Frontal cortex (tissue), 4 donors: ENCODE measurements at places on chromosomes 4 and X.

DNA sequence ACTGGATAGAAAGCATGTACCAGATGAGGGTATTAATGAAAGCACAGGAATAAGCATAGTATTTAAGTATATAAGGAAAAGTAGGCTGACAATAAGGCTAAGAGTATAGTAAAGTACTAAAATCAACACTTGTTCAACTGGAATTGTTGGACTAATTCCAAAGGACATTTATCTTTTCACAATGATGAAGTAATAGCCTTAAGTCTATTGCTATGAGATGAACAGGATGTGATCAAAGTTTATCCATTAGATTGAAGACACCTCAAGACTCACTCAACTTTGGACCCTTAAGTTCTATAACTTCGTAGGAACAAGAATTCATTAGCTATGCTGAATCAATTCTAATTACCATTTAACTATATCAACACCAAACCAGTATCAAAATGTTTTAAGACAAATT, 7.6 kb downstream of the MAD2L1 start:
- no peak for DNase-seq

- DNase-seq: no peak
Measured at GRCh38 chr4:20576861-20577260, 123.4 kb upstream of the PACRGL start.

DNA sequence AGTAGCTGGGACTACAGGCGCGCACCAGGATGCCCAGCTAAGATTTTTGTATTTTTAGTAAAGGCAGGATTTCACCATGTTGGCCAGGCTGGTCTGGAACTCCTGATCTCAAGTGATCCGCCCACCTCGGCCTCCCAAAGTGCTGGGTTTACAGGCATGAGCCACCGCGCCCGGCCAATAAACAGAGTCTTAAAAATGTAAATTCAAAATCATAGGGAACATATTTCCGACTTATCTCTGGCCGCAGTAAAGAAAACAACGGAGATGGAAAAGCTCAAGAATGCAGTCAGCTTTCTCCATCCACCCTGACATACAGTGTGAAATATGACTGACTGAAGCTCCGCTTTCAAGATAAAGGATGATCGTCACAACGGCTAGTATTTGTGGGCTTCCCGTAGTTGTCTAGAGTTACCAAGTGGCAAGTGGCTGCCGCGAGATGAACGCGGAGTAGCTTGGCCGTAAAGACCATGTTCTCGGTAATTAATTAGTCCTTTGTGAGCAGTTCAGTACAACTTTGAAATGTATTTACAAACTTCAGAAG, 495.1 kb upstream of the FAT1 start:
- no peak for DNase-seq

- peak; percentile 12 for DNase-seq
Measured at GRCh38 chr4:145808021-145808650, 128.2 kb downstream of the C4orf51 start.

DNA sequence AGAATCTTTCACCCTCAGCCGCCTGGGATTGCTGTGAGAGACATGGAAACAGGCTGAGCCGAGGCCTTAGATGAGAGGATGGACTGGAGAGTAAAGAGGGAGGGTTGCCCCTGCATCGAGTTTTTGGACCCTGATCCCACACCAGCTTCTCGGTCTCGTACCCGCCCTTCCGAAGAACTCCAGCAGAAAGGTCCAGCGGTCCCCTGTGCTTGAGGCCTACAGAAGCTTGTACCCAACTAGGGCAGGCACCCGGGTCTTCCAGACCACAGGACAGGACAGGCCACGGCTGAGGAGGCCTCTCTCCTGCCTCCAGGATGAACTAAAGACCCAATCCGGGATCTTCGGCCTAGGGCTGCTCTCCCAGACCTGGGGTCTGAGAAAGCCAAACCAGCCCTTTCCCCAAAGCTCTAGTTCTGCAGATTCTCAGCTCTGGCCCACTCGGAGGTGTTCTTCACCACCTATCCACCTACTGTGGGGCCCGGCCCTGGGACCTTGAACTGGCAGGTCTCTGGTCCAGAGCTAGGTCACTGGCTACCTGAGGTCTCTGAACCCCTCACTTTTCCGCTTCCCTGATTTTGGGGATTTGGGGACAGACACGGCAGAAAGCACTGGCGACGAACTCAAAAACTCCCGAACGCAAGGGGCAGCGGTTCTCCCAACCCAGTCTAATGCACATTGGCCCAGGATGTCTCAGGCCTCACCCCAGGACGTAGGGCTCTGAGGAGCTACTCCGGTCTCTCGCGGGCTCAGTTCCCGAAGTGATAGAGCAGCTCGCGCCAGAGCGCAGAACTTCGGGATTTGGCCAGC, 1.1 kb downstream of the NKX3-2 start:
- peak; percentile 35 for DNase-seq

- no peak for DNase-seq
Measured at GRCh38 chr4:3870567-3870962, 104.4 kb downstream of the ADRA2C start.

- no peak for DNase-seq
Measured at GRCh38 chr4:41458689-41459088, 79.3 kb upstream of the LIMCH1 start.

GRCh38 chrX:7154041-7154597, 6.2 kb upstream of the PUDP start:
- DNase-seq: no peak

- no peak for DNase-seq
Measured at GRCh38 chr4:143296397-143297067, 40.1 kb upstream of the GAB1 start.

GRCh38 chrX:118935352-118935751, 39.1 kb upstream of the LONRF3 start:
- no peak for DNase-seq

- peak; percentile 72 for DNase-seq
Measured at GRCh38 chr4:77156912-77157858, at the start of gene CCNG2. Gene CCNG2, plus strand, starts transcription at chr4:77157207. Its CDS starts 1,326 bp downstream, at chr4:77158533.

- no peak for DNase-seq
Measured at GRCh38 chr4:158315706-158316105, 105.4 kb downstream of the TMEM144 start.

- no peak for DNase-seq
Measured at GRCh38 chrX:132209527-132209926, 9.7 kb downstream of the RAP2C start.

GRCh38 chr4:110638089-110638746, 15.3 kb upstream of the PITX2 start:
- no peak for DNase-seq

DNA sequence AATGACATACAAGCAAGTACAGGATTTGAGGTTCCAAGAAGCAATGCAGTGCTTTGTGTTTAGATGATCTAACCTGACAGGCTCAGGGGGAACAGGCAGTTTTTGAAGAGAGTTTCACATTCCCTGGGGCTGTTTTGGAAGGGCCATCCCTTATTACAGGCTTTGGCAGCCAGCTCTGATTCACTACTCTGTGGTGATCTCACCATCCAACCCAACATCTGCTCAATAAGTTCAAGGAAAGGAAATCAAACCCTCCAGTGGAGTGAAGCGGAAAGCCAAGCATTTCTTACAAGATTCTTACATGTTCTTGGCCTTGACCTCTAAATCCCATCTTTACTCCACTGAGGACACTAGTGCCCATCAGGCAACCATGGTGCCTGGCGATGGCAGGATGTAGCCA, 7.5 kb downstream of the IDS start:
- DNase-seq: no peak
